ENCODE measurements at places on chromosomes 5 and 9.

- no peak for DNase-seq
These were observed 573.9 kb downstream of the ZNF608 start for GRCh38 chr5:124172389-124173003.

DNA sequence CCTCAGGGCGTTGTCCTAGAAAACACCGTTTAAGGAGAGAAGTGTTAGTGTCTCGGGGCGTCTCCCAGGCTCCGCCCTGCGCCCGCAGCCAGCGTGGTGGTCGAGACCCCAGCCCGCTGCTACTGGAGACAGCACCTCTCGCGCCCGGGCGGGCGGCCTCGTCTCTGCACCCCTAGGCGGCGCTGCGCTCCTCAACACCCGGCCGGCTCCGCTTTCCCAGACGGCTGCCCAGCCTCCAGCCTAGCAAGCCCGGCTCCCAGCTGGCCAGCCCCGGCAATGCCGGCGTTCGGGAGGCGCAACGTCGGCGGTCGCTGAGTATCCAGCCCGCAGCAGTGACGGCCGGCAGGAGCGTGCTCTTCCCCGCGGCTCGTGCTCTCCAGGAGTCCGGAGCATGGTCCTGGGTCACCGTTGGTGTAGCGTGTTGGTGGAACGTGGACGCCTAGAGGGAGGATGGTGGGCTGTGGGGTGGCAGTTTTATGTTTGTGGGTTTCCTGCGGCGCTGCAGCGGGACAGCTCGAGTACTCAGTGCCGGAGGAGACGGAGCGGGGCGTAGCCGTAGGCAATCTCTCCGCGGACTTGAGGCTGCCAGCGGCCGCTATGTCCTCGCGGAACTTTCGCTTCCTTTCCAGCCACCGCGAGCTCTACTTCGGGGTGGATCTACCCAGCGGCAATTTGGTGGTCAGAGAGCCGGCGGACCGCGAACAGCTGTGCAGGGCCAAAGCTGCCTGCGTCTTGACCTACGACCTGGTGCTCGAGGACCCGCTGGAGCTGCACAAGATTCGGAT, 536 bp downstream of the PCDHAC1 start:
- DNase-seq: no peak

- DNase-seq: no peak
These were observed 10.8 kb downstream of the ZNF618 start for GRCh38 chr9:113886933-113887332.

GRCh38 chr9:120741191-120741590, 26.9 kb upstream of the MEGF9 start:
- DNase-seq: no peak

DNA sequence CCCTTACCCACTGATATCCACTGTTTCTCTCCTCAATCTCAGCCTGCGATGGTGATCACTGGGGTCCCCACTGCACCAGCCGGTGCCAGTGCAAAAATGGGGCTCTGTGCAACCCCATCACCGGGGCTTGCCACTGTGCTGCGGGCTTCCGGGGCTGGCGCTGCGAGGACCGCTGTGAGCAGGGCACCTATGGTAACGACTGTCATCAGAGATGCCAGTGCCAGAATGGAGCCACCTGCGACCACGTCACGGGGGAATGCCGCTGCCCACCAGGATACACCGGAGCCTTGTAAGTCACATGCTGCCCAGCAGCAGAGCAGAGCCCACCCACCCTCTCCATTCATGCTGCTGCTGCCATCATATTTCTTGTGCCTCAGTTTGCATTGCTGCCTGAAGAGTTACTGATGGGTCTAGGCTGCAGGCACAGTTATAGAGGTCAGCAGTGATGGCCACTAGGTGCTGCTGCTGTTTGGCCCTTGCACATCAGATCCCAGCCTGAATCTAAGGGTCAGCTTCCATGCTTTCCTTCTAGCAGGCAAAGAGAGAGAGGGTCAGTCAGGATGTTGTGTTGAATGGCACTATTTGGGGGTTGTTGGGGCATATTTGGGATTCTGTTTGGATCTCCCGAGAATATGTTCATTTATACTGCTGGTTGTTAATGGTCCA, 106.0 kb downstream of the MEGF10 start:
- DNase-seq: no peak

DNA sequence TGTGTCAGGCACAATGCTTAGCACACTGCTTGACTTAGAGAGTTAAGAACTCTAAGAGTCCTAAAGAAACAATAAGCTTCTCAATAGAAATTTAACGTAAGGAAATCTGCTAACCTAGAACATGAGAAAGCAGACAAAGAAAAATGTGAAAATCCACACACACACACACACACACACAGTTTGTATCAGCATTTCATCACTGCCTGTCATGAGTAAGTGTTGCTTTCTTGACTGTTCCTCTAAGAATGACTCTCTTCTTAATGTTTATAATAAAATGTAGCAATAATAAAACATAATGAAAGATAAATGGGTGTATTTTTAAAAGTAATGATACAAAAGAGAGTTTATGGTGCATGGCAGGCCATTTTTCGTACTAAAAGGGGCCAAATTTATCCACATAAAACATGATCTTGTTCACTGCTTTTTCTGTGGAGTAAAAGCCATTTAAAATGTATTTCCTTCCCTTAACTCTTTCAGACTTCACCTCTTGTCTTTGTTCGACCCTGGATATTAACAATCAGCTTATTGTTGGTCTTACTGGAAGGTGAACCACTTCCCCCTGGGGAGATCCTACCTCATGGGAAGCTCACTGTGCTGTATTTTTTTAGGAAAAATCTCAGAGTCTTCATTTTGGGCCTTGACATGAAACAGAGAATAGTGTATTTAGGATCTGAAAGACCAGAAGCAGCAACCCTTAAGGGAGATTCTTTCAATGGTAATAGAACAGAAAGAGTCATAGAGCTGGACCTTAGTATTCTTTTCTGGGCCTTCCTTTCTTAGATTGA, 107.3 kb upstream of the ANKRD55 start:
- no peak for DNase-seq

- no peak for DNase-seq
These were observed at the start of gene PCDHA10 for GRCh38 chr5:140855772-140856674. Gene PCDHA10 (plus strand): TSS chr5:140855897. CDS start chr5:140856049, 152 bp downstream.

- no peak for DNase-seq
These were observed 10.0 kb downstream of the DIPK1B start for GRCh38 chr9:136722093-136722968.

DNA sequence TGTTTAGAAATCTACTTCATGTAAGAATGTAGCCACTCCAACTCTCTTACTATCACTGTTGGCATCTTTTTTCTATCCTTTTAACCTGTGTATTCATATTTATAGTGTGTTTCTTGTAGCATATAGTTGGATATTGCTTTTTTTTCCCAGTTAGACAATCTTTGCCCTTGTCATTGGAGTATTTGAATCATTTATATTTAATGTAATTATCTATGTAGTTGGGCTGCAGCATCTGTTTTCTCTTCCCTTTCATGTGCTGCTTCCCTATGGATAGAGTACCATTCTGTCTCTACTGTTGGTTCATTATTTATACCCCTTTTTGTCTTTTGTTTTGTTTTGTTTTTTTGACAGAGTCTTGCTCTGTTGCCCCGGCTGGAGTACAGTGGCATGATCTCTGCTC, 45.2 kb upstream of the PPP2CA start:
- no peak for DNase-seq

DNA sequence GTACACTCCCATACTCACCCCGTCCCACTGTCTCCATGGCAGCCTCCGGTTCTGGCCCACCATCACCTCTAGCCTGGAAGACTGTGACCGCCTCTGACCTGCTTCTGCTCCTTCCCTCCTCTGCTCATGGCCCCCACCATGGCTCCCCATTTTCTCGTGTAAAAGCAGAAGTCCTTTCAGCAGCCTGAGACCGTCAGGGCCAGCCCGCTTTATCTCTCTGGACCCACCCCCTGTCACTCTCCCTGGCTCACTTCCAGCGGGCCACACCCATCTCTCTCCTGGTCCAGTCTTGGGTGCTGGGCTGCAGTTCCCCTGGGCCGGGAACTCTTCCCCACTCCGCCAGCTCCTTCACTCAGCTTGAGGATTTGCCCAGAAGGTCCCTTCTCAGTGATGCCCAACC, 96.0 kb upstream of the RUFY1 start:
- no peak for DNase-seq

DNA sequence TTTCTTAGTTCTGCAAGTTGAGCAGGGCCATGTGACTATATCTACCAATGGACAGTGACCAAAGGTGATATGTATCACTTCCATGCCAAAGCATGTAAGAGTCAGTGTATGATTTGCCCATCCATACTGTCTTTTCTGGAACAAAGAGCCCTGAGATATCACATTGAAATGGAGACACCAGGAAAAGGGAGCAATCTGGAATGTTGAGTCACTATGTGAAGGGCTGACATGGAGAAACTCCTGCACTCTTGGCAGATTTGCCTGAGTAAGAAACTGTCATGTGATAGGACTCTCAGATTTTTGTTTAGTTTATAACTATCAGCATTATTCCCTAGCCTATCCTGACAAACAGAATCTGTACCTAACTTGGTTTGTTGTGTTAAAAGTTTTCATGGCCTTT, 29.8 kb upstream of the TMEM161B start:
- DNase-seq: no peak

GRCh38 chr9:72360324-72360723, 4.7 kb downstream of the ZFAND5 start:
- DNase-seq: no peak

DNA sequence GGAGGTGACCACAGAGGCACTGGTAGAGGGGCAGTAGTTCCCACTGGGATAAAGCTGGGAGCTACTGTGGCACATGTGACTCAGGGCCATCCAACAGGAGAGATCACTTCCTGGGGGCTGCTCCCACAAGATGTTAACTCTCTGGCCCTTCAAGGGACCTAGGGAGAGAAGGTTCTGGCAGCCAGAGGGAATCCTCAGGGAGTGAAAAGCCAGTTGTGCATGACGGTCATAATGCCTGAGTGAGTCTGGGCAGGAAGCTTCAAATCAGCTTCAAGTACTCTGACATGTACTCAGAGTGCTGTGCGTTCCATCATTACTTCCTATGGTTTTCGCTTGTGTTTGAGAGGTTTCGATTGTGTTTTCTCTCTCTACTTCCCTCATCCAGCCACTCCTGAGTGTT, 388.5 kb downstream of the GABRG2 start:
- no peak for DNase-seq

- no peak for DNase-seq
These were observed 1035.2 kb upstream of the ARRDC3 start for GRCh38 chr5:92418341-92418740.

DNA sequence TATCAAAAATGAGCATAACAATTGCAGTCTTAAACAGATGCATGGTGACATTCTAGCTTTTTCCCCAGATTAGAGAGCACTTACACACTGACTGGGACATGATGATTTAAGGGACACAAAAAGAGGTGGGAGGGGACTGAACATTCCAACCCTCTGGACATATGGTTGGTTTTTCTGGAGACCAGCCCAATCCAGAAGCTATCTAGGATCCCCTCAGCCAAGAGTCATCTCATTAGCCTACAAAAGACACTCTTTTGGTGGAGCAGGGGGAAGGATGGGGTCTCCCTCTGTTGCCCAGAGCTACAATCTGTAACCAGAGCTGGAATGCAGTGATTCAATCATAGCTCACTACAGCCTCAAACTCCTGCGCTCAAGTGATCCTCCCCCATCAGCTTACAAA, 97.3 kb upstream of the IQGAP2 start:
- DNase-seq: no peak

GRCh38 chr9:129868872-129869486, 33.7 kb downstream of the USP20 start:
- no peak for DNase-seq

- no peak for DNase-seq
These were observed 352.5 kb upstream of the C9orf72 start for GRCh38 chr9:27925815-27926214.

GRCh38 chr5:56414066-56414465, 180.9 kb upstream of the ANKRD55 start:
- DNase-seq: no peak

DNA sequence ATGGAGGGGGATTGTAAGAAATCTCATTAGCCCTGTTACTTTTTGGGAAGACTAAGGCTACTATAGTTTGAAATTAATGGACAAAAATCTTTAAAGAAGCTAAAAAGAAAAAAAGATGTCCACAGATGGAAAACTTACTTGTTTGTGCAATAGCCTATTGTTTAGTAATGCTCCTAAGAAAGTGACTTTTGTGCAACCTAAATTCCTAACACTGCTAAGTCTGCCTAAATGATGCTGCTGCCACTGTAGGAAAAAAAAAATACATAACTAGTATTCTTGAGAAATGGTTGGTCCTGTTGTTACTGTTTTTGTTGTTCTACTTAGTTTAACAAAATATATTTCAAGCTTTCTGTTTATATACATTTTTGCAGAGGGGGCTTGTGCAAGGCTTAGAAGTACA, 108.2 kb upstream of the NR3C1 start:
- no peak for DNase-seq

DNA sequence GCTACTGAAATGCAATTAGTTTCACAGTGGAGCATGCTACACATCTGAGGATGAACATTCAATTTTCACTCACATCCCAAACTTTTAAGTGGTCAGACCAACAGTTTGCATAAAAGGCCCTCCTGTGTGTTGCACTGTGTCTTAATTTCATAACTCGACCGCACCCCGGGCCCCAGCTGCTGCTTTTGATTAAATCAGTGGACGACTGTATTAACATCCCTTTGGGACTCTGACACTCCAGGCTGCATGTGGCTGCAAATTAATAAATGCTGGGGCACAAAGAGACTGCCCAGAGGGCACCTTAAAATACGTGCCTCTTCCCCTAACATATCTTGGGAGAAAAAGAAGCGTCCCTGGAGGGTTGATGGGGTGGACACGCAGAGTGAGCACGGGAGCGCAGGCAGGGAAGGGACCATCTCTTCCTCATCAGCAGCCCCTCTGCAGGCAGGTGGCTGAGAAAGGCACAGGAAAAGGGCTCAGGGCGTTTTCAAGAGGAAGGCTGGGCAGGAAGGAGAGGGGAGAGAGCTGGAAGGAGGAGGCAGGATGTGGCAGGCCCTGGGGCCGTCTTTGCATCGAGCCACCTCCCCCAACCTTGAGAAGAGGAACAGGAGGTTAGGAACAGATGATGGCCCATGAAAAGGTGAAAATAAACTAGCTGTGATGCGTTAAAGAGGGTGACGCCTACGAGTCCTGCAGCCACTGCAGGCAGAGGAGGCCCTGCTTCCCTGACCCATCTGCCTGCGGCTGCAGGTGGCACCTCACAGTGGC, 18.6 kb downstream of the MED10 start:
- DNase-seq: no peak

GRCh38 chr9:35695943-35696401, 6.2 kb upstream of the TPM2 start:
- no peak for DNase-seq

GRCh38 chr5:139513852-139514485, 31.4 kb upstream of the STING1 start:
- DNase-seq: no peak

DNA sequence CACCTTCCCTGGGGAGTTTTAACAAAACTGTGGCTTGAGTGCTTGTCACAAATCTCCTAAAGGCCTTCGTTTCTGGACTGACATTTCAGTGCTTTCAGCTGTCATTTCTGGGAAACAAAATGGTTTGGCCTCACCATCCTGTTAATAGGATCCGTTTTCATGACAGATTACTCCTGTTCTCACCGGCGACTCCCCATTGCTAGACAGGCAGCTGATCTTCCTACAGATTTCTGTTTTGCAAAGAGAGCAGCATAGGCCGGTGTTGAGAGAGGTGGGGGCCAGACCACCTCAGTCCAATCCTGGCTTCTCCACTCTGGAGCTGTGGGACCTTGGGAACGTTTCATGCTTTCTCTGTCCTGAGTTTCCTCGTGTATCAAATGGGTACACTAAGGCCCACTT, 75.5 kb upstream of the OTULINL start:
- no peak for DNase-seq

All from HS-27A (cell line).